ENCODE measurements at places on chromosomes 16 and 17.
A peak's percentile ranks its signal among the peaks of the same experiment; 100 is the strongest.

GRCh38 chr16:6528217-6528616 lies 804.4 kb upstream of the RBFOX1 start:
- no peak for DNase-seq

DNA sequence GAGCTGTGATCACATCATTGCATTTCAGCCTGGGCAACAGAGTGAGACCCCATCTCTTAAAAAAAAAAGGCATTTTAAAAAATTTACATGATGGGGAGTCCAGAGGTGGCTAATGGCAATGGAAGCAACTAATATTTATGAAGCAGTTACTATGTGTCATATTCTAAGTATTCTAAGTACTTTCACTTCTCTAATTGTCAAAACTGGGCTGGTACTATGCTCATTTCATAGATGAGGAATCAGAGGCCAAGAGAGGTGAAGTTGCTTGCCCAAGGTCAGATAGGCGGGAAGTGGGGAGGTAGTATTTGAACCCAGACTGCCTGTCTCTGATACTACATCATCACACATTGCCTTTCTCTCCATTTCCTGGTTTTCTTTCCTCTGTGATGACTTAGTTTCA lies 50.7 kb downstream of the SLC5A11 start:
- no peak for DNase-seq

- peak; percentile 12 for DNase-seq
These were observed 270.7 kb downstream of the NTN1 start for GRCh38 chr17:9291912-9292560.

- no peak for DNase-seq
These were observed 10.7 kb downstream of the MMD start for GRCh38 chr17:55410722-55411462.

DNA sequence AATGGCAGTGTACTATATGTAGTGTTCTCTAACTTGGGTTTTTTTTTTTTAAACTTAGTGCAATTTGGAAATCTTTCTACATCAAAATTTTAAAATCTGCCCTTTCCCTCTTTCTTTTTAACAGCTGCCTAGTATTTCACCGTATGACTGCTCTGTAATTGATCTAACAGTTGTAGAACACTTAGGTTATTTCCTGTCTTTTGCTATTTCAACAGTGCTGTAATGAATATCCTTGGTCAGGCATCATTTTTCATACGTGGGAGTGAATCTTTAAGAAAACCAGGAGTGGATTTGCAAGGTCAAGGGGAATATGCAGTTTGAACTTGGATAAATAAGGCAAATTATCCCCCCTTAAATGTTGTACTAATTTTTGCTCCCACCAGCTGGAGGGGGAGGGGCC lies 3.8 kb downstream of the NLRC5 start:
- DNase-seq, result no peak

- DNase-seq, result no peak
These were observed 23.2 kb downstream of the VPS53 start for GRCh38 chr17:691423-691822.

- DNase-seq, result no peak
These were observed 436 bp upstream of the BRIP1 start for GRCh38 chr17:61863801-61864126.

- DNase-seq, result no peak
These were observed 12.6 kb upstream of the ARHGAP17 start for GRCh38 chr16:25027781-25028180.

GRCh38 chr17:13525876-13526275 lies 75.9 kb downstream of the HS3ST3A1 start:
- DNase-seq, result no peak

DNA sequence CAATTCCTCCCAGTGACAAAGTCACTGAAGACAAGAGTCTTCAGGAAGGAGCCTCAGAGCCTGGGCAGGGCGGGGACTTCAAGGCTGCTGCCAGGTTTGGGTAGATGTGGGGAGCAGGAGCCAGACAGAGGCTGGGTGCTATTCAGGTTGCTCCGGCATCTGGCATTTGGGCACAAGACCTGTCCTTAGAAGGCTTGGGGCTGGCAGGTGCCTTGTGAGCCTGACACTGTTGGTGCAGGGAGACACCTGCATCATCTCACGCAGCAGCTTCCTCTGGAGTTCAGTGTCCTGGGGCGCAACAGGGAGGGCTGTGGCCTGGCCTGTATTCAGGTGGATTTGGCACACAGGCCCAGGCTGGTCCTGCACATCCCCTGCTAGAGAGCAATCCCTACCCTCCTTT lies 65.0 kb downstream of the MPRIP start:
- no peak for DNase-seq

DNA sequence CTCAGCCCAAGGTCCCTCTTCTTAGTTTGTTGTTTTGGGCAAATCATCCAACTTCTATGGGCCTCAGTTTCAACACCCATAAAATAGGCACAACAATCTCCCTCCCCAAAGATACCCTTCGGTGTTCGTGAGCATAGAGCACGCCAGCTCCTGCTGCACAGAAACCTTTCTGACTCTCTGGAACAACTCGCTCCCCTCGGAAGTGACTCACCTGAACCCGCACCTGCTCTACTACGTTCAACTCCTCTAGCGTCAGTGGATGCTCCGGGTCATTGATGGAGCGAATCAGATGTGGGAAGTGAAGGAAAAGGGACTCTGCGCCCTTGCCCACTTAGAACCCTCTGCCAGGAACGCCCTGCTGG lies 445 bp downstream of the CIAO2B start:
- no peak for DNase-seq
